ENCODE measurements at places on chromosomes 4 and X.

GRCh38 chr4:68175562-68176155 is 46.0 kb upstream of the TMPRSS11F start:
- ATAC-seq = peak; percentile 91

DNA sequence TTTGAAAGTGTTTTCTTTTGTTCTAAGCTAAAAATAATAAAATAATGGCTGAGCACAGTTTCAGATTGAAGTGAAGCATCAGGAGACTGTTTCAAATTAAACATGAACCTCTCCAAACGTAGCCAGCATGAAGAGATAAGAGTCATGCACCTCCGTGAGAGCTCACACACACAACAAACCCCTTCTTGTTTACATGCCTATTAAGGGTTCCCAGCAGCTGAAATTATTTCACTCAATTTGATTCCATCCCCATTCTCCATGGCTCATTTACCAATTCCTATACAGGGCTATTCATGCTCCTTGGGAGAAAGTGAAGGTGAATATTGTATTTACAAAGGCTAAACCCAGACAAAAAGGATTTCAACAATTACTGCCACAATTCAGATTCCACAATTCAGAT is 954.1 kb upstream of the INTU start:
- ATAC-seq = no peak

GRCh38 chrX:121876305-121876704 is 828.9 kb downstream of the GLUD2 start:
- peak; percentile 26 for ATAC-seq

DNA sequence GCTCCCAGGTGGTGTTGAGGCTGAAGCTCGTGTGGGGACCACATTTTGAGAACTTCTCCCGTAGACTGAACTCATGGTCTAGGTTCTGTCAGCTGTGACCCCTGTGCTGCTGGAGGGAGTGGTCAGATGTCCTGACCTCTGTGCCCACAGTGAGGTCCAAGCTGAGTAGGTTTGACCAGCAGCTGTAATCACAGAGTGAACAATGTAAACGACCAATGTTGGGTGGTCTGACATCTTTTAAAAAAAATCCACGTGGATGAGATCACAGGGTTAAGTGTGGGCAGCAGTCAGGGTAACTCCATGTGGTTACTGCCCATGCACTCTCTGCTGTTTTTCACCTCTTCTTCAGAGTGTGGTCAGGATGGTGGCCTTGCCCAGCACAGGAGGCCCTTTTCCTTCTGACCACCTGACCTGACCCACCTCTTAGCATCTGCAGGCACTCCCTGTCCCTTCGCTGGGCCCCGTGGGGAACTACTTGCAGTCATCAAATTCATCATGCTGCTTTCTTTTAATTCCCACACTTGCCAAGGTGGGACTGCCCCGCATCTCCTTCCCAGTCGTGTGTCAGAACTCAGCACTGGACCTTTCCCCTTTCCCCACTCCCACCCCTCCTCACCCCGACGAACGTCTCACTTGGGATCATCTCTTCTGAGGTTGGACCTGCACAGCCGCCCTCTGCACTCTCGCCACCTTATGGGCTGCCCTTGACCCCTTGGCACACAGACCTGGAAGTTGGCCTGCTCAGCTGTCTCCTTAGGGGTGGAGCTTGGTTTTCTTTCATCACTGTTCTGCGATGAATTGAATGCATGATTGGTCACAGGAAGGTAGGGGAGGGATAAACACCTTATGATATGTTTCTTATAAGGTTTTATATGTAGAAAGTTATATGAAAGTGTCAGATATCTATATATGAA is 120.1 kb downstream of the PTTG2 start:
- ATAC-seq = no peak

DNA sequence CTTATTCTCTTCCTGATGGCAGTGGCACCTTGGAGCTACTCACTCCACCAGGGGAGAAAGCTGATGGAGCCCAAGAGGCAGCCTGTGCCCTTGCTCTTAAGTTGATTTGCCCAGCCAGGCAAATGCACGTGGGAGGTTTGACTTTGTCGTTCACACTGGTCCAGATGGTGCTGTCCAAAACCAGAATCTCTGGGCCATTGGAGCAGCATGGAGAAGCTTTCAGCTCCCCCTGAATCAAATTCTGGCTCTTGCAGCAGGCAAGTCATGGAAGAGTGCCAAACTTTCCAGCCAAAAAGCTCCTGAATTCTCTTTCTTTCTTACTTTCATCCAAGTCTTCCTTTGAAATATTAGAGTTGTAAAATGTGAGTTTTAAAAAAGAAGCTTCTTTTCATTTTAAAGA is 970.4 kb downstream of the RPA4 start:
- no peak for ATAC-seq

DNA sequence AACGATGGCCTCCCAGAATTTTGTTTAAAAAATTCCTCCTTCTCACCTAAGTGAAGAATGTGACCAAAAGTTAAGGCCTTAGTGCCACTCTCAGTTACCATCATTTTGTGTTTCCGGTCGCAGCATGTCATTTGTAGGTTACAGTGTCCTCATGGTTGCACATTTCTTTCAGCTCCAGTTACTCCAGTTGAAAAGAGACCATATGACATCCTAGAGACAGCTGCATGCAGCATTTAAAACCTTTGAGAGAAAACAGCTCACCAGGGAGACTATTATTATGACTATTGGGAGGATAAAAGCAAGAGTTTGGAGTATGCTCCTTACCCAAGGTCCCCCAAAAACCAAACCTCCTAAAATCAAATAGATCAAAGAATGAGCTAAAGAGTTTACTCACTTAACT is 45.8 kb downstream of the MGARP start:
- no peak for ATAC-seq

DNA sequence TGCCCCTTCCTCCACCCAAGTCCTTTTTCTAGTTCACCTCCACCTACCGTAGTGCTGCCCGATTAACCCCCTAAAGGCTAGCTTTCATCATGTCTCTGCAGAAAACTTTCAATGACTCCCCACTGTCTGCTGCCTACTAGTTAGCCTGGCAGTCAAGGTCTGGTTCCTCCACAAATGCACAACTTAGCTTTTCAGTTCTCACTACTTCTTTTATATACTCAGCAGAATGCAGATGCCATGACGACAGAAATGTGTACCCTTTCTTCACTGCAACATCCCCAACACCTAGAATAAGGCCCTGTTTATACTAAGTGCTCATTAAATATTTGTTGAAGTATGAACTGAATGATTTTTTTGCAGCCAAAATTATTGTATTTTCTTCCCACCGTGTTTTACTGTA is 30.9 kb upstream of the RASGEF1B start:
- ATAC-seq = no peak

GRCh38 chr4:181962321-181962720 is 280.9 kb upstream of the TENM3 start:
- no peak for ATAC-seq

DNA sequence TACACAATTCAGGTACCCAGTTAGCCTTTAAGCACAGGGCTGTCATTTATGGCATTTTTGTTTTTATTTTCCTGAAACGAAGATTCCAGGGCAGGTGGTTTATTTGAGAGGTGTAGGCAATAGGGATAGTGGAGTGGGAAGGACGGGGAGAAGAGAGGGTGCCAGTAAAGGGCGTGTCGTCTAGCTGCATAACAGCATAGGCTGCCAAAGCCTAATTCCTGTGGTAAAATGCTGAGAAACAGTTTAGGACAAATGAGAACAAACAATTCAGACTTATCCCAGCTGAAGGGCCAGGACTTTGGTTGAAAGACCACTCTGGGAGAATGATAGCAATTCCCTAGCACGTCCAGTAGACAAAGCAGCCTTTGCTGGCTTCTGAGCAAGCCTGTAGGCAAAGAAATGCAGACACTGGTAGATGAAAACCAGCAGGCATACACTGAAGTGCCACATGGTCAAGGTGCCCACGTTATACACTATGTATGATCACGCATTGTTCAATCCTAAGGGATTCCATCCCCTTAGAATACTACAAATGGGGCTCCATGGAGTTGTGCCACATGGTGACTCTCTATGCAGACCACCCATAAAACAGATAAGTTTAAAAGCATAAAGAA is 70.6 kb downstream of the PKD2 start:
- no peak for ATAC-seq

- ATAC-seq = no peak
Measured at GRCh38 chrX:108022491-108023089, 22.3 kb upstream of the VSIG1 start.

DNA sequence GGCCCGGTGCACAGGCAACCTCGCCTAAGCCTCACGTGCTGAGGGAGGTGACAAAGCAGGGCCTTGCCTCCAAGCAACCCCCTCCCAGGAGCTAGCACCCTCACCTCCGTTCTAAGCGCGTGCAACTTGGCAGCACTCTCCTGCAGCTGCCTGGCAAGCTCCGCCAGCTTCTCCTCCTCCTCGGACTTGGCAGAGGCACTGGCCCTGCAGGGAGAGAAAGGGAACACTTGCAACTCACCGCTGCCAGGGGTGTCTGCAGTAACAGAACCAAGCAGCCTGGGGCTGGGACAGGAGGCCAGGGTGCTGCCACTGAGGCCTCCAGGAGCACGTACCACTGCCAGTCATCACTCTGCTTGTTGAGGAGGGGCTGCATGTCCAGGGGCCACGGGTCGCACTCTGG is 10.3 kb upstream of the TREX2 start:
- ATAC-seq = no peak

DNA sequence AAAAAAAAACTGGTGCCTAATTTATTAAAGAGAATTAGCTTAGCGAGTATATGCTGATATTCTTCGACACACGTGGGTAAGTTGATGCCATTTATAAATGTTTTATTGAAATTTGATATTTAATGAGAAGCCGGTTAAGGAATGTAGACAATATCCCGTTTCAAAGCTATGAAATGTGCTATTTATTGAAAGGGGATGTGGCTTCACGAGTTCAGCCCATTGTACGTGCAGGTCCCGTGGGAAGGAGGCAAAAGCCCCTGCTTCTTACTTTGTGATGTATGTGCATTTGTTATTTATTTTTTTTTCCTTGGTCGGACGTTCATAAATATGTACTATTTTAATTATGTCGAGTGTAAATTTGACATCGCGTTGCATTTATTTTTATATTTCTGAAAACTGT is 20.2 kb downstream of the SHOX start:
- no peak for ATAC-seq

Data from SK-N-SH treated with all-trans-retinoic acid at 6 μM for 48 hours (cell line).